KBM-7 (cell line): ENCODE measurements at places on chromosomes 11 and 22.

DNA sequence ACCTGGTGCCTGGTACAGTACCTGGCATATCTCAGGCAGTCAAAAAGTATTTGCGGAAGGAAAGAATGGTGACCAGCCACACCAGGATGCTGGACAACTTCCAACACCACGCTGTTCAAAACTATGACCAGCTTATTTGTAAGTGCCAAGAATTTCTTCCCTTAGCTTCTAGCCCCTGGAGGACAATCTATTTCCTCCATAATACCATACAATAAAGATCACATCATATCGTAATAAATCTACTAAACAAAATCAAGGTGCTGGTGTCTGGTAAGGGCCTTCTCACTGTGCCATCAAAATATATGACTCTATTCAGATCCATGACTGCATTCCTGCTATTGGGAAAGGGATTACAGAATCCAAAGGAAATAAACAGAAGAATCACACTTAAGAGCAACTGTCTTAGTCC, 51.5 kb downstream of the ALG9 start:
- DNase-seq, result no peak

- no peak for DNase-seq
Observed at GRCh38 chr22:38097058-38097457, 13.1 kb upstream of the SLC16A8 start.

GRCh38 chr11:11381471-11382105, 28.5 kb upstream of the CSNK2A3 start:
- no peak for DNase-seq

GRCh38 chr11:81026032-81026431, 1585.2 kb upstream of the TENM4 start:
- no peak for DNase-seq

- no peak for DNase-seq
Observed at GRCh38 chr11:68043029-68043348, 4.2 kb downstream of the TCIRG1 start.

DNA sequence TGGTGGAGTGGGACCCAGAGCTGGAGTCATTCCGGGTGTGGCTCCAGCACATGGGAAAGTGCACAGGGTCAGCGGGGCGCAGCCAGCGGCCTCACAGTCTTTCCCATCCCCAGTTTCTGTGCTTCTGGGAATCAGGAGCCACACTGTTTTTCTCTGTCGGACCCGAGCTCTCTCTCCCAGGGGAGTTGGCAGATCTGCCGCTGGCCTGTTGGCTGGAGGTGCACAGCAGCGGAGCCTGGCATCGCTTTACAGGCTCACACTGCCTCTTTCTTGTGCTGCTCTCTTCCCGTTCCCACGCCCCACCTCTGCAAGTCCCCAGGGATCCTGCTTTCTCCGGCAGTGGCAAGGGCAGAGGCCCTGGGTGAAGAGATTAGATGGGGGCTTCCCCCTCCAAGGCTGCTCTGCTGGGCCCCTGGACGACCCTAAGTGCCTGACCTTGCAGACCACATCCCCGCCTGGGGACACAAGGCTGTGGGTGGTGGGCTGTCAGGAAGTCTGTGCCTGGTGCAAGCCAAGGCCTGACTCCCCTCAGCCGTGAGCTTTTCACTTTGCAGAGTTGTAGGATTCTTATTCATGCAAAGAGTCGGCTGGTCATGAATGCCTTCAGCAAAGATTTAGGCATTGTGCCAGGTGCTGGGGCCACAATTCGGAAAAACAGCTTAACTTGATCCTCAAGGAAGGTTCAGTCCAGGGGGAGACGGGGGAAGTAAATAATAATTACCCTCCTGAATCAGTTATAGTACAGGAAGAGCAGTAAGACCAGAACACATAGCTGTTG, 116.3 kb downstream of the TIMP3 start:
- no peak for DNase-seq

- peak; percentile 41 for DNase-seq
Observed at GRCh38 chr11:266676-267439, 11.3 kb upstream of the NLRP6 start.

DNA sequence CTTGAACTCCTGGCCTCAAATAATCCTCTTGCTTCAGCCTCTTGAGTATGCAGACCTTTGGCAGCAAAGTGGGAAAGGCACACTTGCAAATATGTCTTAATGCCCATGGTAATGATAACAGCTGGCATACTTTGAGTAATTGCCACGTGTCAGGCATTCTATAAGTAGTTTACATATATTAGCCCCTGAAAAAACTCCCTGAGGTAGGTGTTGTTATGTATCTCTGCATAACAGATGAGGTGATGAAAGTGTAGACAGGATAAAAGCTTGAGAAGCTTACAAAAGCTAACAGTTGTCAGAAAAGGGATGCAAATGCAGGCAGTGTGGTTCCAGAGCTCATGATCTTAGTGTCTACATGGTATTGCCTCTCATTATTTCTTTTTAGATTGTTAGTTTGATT, 291.1 kb upstream of the C11orf87 start:
- no peak for DNase-seq

DNA sequence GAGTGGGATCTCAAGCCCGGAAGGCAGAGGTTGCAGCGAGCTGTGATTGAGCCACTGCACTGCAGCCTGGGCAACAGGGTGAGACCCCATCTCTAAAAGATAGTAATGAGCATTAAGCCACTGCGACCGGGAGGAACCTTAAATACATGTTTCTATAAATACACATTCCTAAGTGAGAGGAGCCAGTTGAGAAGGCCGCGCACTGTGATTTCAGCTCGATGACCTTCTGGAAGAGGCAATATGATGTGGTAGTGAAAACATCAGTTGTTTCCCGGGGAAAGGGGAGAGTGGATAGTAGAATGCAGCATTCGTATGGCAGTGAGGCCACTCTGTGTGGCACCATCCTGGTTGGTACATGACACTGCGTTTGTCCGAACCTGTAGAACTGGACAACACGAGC, 18.0 kb downstream of the PTDSS2 start:
- DNase-seq, result no peak

GRCh38 chr11:59901306-59901705, 22.7 kb downstream of the OOSP3 start:
- no peak for DNase-seq

DNA sequence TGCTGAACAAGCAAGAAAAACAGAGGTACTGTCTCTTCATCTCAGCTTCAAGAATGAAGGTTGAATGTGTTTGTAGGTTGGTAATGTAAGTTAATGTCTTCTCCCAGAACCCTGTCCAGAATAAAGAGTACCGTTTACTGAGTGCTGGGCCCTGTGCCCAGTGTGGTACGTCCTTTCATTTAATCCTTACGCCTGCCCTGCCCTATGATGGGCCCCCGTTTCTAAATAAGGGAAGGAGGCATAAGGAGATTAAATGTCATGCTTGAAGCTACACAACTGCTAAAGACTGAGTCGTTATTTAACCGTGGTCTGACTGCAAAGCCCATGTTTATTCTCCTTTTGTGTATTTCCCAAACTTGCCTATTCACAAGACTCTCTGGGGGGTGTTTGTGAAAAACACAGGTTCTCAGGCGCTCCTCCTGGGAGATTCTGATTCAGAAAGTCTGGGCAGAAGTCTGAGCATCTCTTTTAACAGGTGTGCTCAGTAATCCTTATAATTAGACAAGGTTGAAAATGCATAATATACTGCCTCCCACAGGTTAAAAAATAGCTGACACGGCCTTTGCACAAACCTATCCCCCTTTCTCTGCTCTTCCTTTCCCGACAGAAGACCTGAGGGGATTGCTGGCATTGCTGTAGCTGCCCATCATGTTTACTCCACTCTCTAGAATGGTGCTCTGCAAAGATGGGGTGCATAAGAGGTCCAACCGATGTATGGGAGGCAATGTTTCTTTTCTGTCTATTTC, 56.3 kb upstream of the ZBTB44 start:
- peak; percentile 35 for DNase-seq

GRCh38 chr22:41469218-41469851, 418 bp downstream of the ACO2 start:
- DNase-seq, result no peak

DNA sequence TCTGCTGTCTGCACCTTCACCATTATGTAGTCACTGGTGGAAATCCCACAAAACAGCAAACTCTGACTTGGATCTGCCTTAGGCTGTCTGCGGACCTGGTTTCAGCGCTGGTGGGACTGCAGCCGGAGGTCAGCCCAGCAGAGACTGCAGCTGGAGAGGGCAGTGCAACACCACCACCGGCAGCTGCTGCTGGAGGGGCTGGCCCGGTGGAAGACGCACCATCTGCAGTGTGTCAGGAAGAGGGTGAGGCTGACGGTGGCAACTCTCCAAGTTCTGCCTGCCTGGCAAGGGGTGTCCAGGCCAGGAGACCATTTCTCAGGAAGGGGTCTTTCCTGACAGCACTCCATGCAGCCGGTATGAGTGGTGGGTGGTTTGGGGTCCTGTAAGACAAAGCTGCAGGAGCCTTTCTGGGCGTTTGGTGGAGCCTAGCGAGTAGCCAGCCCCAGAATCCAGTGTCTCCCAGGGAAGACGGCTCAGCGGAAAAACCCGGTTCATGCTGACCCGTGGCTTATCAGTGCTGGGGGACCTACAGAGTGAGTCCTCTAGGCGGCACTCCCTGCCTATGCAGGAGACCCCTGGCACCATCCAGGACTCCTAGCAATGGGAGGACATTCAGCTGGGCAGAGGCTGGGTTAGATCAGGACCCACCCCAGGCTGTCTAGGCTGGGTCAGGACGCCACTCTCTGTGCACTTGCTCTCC, 50.8 kb downstream of the PISD start:
- no peak for DNase-seq

- no peak for DNase-seq
Observed at GRCh38 chr11:22795914-22796313, 33.7 kb downstream of the SVIP start.

GRCh38 chr11:130819625-130820024, 96.7 kb downstream of the SNX19 start:
- no peak for DNase-seq

DNA sequence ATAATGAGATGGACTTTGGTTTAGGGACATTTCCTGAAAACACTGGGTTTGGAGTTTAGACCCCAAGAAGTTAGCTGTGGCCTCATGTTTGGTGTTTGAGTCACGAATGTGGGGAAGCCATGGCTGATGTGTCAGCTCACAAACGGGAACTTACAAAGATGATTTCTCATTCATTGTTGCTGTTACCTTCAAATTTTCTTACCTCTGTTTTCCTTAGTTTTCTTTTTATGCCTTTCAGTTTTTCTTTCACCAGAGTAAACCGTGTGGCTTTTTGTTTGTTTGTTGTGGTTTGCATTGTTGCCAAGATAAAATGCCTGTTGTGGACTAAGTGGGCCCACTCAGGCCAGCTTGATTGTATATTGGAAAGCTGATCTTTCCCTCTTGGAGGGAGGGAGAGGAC, 89.1 kb downstream of the SWAP70 start:
- peak; percentile 37 for DNase-seq

DNA sequence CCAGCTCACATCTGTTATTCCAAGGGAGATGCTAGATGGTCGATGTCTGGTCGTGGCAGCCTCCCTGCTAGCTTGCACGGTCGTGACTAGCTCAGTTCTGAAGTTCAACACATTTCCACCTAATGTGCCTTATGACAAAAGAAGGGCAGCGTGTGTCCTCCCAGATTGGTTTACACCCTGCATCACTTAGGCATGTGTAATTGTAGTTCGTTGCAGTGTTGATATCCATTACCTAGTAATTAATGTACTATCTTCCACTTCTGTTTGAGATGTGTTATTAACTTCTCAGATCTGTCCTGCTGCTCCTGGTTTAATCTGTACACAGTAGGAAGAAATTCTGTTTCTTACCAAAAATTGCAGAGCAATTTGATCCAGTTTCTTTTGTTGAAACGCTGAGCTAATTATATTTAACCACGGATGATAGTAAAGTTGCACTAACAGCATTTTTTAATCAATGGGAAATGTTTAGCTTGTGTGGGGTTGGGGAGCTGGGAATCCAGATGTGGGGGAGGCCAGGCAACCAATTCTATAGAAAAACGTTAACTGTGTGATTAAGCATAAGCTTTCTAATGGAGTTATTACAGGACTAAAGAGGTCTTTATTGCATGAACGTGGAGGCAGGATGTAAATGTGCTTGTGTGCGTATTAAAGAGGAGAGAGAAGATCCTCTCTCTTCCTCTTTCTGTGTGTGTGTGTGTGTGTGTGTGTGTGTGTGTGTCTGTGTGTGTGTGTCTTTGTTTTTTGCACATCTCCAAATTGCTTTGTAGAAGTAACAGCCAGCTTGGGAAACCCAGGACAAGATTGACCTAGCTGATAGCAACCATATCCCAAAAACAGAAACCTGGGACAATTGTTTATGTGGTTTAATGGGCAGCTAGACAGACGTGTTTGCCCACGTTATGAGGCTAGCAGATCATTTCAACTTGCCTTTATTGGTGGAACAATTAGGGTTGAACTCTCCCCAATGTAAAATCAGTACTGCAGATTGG, 145.7 kb upstream of the TTC12 start:
- no peak for DNase-seq

GRCh38 chr11:33735271-33736147, 714 bp downstream of the CD59 start:
- peak; percentile 71 for DNase-seq

- peak; percentile 35 for DNase-seq
Observed at GRCh38 chr11:63020671-63021291, 5.1 kb upstream of the SLC22A8 start.

GRCh38 chr22:41528132-41528766, 16.0 kb downstream of the POLR3H start:
- no peak for DNase-seq

DNA sequence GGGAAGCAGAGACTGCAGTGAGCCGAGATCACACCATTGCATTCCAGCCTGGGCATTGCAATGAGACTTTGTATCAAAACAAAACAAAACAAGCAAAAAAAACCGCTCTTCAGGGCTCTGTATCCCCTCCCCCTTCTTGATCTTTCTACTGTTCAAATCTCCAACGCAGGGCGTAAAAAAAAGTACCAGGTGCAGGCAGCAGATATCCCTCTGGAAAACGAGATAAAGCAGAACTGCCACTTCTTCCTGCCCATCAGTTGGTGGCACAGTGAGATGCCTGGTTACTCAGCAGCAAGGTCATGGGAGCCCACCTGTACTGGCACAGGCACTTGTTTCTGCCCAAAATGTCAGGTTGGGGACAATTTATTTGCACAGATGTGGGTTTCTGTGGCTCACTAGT, 11.2 kb downstream of the CCS start:
- no peak for DNase-seq

- no peak for DNase-seq
Observed at GRCh38 chr22:44947846-44948245, 62.0 kb downstream of the PHF21B start.

- no peak for DNase-seq
Observed at GRCh38 chr22:27441706-27442475, 359.7 kb downstream of the MN1 start.

- no peak for DNase-seq
Observed at GRCh38 chr11:7540830-7541555, 27.2 kb downstream of the PPFIBP2 start.
